ENCODE measurements at places on chromosomes 6 and 20. TPM values are rescaled to one million over a fixed set of nuclear protein-coding genes. Genes with fewer than 3 reads are reported as not detected.

LINC00237 gene
- not detected for total RNA-seq

COL9A3 gene
- 0.36 TPM for total RNA-seq

NKX2-2 gene
- not detected for total RNA-seq

GPX6 gene
- total RNA-seq, result not detected

BFSP1 gene
- total RNA-seq, result 4.9 TPM

FAM217A gene
- total RNA-seq, result not detected

RSPH9 gene
- total RNA-seq, result 0.17 TPM

CD83 gene
- 1.9 TPM for total RNA-seq

ZC2HC1B gene
- total RNA-seq, result not detected

SLC22A23 gene
- 10.4 TPM for total RNA-seq

PTK7 gene
- total RNA-seq, result 5.5 TPM

LHFPL5 gene
- total RNA-seq, result 0.13 TPM

ANGPT4 gene
- 0.03 TPM for total RNA-seq

HMGN3 gene
- 58.9 TPM for total RNA-seq

COX7A2 gene
- 279 TPM for total RNA-seq

TDRD6 gene
- not detected for total RNA-seq

SLPI gene
- total RNA-seq, result 10.5 TPM

TMC2 gene
- total RNA-seq, result not detected

SCGN gene
- total RNA-seq, result 0.23 TPM

HLA-DQB2 gene
- total RNA-seq, result not detected

DPPA5 gene
- not detected for total RNA-seq

EPHA7 gene
- total RNA-seq, result 0.04 TPM

PCK1 gene
- total RNA-seq, result 0.03 TPM

FAM209B gene
- 0.42 TPM for total RNA-seq

DNMT3B gene
- total RNA-seq, result 5.3 TPM

OR2B6 gene
- 0.25 TPM for total RNA-seq

Measured in A549 treated with DMSO at 1 μM for 4 hours (cell line).